ENCODE measurements at places on chromosomes 5 and 9.

GRCh38 chr5:53991942-53992341 is 318.4 kb downstream of the ARL15 start:
- peaks cover 4% of the 10 kb centered on the region for H3K4me1 ChIP-seq
- no peak for DNase-seq
- H3K4me3 ChIP-seq = no peak overlapping the region
- no peak overlapping the region for H3K27ac ChIP-seq

- peak overlapping the region; percentile 65 for H3K27ac ChIP-seq
- no peaks in the 10 kb centered on the region for H3K36me3 ChIP-seq
- H3K4me3 ChIP-seq = peak overlapping the region; percentile 97
- DNase-seq = peak; percentile 55
- H3K27me3 ChIP-seq = no peaks in the 10 kb centered on the region
Observed at GRCh38 chr5:80408484-80409366, 861 bp downstream of the ZFYVE16 start.

- no peak overlapping the region for H3K4me3 ChIP-seq
- peaks cover 1% of the 10 kb centered on the region for H3K27me3 ChIP-seq
- no peak for DNase-seq
- no peak overlapping the region for H3K27ac ChIP-seq
- no peaks in the 10 kb centered on the region for H3K36me3 ChIP-seq
Observed at GRCh38 chr9:1522219-1522767, 472.1 kb downstream of the DMRT2 start.

GRCh38 chr9:127541865-127542264 is 70.2 kb upstream of the STXBP1 start:
- no peaks in the 10 kb centered on the region for H3K4me1 ChIP-seq
- H3K27me3 ChIP-seq = no peaks in the 10 kb centered on the region
- no peak for DNase-seq
- H3K27ac ChIP-seq = no peak overlapping the region

DNA sequence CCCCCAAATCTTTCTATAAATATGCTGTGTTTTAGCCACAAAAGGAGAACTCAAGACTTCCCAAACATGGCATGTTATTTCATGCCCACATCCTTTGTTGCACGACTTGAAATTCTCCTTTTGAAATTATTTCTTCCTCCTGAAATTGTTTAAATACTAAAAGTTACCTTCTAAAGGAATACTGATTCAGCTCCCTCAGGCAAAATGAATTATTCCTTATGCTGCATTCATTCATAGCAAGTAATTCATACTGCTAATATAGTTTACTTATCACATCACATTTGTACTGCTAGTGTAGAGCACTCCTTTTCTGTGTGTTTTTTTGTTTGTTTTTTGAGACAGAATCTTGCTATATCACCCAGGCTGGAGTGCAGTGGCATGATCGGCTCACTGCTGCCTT is 45.7 kb downstream of the BHMT start:
- no peak overlapping the region for H3K4me3 ChIP-seq
- no peak for DNase-seq
- no peaks in the 10 kb centered on the region for H3K4me1 ChIP-seq

DNA sequence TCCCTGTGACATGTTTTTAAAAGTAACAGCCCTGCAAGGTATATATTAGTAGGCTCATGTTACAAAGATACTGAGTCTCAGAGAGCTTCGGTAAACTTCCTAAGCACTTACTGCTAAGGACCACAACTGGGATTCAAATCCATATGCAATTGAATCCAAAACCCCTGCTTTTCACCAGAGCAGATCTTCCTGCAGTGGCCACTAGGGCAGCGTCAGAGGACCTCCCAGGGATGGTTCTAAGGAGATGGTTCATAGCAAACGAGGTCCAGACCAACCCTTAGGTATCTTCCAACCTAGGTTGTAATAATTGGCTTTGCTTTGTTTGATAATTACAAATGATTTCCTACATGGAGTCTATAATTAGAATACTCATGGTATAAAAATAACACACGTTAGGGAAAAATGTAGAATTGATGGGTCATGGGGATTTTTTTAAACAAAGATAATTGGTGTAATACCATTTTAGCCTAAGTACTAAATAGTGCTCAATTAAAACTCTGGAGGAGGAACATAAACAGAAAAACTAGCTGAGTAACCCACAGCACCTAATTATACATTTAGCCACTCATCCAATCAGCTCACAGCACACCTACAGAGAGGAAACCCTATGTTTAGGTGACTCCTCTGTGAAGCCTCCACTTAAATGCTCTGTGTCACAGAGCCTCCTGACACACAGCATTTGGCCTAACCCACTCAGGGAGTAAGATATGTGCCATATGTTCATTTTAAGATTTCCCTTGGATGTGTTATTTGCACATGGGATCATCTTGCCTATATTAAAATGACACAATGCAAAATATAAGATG is 10.0 kb upstream of the CAST start:
- H3K27me3 ChIP-seq = peaks cover 8% of the 10 kb centered on the region
- no peak overlapping the region for H3K4me3 ChIP-seq
- peak; percentile 14 for DNase-seq
- peaks cover 8% of the 10 kb centered on the region for H3K4me1 ChIP-seq
- H3K27ac ChIP-seq = no peak overlapping the region

DNA sequence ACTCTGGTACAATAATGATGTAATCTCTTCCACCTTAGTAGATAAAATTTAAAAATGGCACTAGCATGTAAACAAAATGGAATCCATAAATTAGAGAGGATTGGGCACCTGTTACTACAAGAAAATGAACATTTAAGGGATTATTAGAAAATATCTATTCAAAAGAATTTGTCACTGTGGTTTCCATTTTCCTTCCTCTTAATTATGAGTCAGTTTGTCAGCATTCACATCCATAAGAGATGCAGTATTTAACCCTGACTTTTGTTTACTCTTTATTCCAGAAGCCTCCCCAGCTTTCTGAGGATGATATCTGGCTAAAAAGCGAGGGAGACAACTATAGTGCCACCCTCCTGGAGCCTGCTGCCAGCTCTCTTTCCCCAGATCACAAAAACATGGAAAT is 72.1 kb downstream of the C9orf152 start:
- peaks cover 15% of the 10 kb centered on the region for H3K36me3 ChIP-seq
- H3K27ac ChIP-seq = no peak overlapping the region
- no peak for DNase-seq
- H3K4me3 ChIP-seq = no peak overlapping the region
- no peaks in the 10 kb centered on the region for H3K27me3 ChIP-seq
- H3K4me1 ChIP-seq = peaks cover 3% of the 10 kb centered on the region

DNA sequence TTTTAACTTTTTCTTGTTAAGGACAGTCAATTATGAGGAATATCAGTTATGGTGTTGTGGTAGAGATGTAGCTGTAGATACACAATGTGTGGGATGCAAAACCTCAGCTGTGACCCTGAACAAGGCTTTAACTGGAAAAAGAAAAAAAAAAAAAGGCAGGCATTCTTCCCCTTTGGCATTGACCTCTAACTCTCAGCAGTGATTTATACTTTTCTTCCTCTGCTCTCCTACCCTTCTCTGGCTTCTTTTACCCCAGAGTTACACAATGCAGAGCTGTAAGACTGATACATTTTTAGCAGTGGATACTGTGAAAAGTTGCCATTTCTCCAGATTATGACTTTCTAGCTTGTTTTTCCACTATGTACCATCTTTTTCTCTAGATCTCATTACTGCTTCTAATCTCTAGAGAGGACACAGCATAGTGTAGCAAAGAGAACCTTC is 2.0 kb downstream of the CTNNAL1 start:
- no peak for DNase-seq
- no peaks in the 10 kb centered on the region for H3K27me3 ChIP-seq
- H3K4me3 ChIP-seq = no peak overlapping the region
- peaks cover 2% of the 10 kb centered on the region for H3K36me3 ChIP-seq
- no peak overlapping the region for H3K27ac ChIP-seq

DNA sequence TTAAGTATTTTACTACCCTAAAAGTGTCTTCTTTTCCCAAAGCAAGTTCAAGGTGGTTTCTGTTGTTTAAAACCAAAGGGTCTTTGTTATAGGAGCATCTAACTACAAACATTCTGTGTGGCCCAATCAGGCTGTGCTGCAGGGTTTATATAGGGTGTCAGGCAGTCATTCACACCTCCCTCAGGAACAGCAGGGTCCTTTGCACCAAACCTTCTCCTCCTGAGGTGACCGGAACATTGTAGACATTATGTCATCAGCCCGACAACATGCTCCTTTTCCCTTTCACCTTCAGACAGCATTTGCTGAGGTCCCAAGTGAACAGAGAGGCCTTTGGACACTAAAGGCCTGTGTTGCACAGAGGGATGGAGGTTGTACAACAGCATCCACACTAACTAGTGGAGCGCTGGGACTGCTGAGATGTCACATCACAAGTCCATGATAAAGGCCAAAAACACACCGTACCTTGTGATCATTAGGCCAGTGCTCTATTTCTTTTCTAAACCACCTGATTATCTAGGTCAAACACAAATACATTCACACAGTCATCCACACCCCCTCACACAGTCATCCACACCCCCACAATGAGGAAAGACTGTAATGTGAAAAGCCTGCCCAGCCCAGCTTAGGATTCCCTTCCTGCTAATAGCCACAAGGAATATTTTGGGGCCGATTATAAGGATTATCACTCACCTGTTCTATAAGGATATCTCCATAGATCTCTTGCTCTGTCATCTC is 123.8 kb upstream of the VLDLR start:
- H3K4me3 ChIP-seq = no peak overlapping the region
- DNase-seq = no peak
- no peaks in the 10 kb centered on the region for H3K36me3 ChIP-seq
- no peak overlapping the region for H3K27ac ChIP-seq
- no peaks in the 10 kb centered on the region for H3K4me1 ChIP-seq
- H3K27me3 ChIP-seq = no peaks in the 10 kb centered on the region

DNA sequence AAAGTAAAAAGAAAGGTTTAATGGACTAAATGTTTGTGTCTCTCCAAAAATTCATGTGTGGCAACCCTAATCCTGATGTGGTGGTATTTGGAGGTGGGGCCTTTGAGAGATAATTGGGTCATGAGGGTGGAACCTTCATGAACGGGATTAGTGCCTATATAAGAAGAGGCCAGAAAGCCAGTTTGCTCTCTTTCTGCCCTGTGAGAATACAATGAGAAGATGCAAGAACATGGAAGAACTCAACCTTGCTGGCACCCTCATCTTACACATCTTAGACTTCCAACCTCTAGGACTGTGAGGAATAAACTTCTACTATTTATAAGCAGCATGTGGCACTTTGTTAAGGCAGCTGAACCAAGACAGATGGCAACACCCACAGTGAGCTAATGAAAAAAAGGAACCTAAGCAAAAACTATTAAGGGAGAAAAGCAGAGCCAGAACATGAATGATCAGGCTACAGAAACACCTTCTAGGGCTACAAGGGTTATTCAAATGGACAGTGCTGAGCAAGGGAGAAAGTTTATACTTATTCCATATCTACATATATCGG is 159.5 kb downstream of the PLK2 start:
- H3K27me3 ChIP-seq = peaks cover 5% of the 10 kb centered on the region
- H3K36me3 ChIP-seq = no peaks in the 10 kb centered on the region
- no peaks in the 10 kb centered on the region for H3K4me1 ChIP-seq
- no peak overlapping the region for H3K4me3 ChIP-seq

GRCh38 chr9:21383627-21384026 is 1.6 kb downstream of the IFNA2 start:
- no peak overlapping the region for H3K4me3 ChIP-seq
- DNase-seq = no peak
- no peak overlapping the region for H3K27ac ChIP-seq
- no peaks in the 10 kb centered on the region for H3K36me3 ChIP-seq
- peaks cover 14% of the 10 kb centered on the region for H3K4me1 ChIP-seq
- H3K27me3 ChIP-seq = peaks cover 37% of the 10 kb centered on the region

GRCh38 chr5:149344151-149344550 is 1.1 kb upstream of the GRPEL2 start:
- no peak for DNase-seq
- peak overlapping the region; percentile 91 for H3K4me3 ChIP-seq
- peaks cover 33% of the 10 kb centered on the region for H3K36me3 ChIP-seq
- H3K4me1 ChIP-seq = peaks cover 41% of the 10 kb centered on the region

GRCh38 chr9:2634153-2634552 is 12.6 kb downstream of the VLDLR start:
- no peak overlapping the region for H3K4me3 ChIP-seq
- DNase-seq = no peak
- peaks cover 38% of the 10 kb centered on the region for H3K27me3 ChIP-seq
- no peaks in the 10 kb centered on the region for H3K36me3 ChIP-seq

GRCh38 chr5:39226100-39226451 is 6.7 kb upstream of the FYB1 start:
- no peaks in the 10 kb centered on the region for H3K27me3 ChIP-seq
- DNase-seq = no peak
- peaks cover 35% of the 10 kb centered on the region for H3K4me1 ChIP-seq
- H3K4me3 ChIP-seq = peak overlapping the region; percentile 25
- no peaks in the 10 kb centered on the region for H3K36me3 ChIP-seq
- H3K27ac ChIP-seq = peak overlapping the region; percentile 7

GRCh38 chr5:54083245-54083644 is 227.1 kb downstream of the ARL15 start:
- H3K4me3 ChIP-seq = no peak overlapping the region
- H3K36me3 ChIP-seq = peaks cover 15% of the 10 kb centered on the region
- H3K27me3 ChIP-seq = no peaks in the 10 kb centered on the region
- no peak for DNase-seq
- no peaks in the 10 kb centered on the region for H3K4me1 ChIP-seq

- no peak overlapping the region for H3K27ac ChIP-seq
- H3K36me3 ChIP-seq = no peaks in the 10 kb centered on the region
- no peaks in the 10 kb centered on the region for H3K4me1 ChIP-seq
Observed at GRCh38 chr5:150278046-150278730, 11.4 kb downstream of the CAMK2A start.
